ENCODE measurements at places on chromosomes 7 and 10.

DNA sequence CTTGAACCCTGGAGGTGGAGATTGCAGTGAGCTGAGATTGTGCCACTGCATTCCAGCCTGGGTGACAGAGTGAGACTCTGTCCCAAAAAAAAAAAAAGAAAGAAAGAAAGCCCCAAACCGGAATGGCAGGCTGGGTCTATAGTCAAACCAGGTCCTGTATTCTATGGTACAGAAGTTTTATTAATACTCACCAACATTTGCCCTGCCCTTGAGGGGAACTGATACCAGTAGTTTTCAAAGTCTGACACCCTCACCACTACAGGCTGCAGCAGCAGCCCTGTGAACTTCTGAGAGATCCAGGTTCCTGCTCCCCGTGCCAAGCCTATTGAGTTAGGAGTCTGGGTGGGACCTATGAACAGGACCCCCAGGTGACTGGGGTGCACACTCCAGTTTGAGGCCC lies 80.6 kb downstream of the RGS10 start:
- no peak for ATAC-seq

DNA sequence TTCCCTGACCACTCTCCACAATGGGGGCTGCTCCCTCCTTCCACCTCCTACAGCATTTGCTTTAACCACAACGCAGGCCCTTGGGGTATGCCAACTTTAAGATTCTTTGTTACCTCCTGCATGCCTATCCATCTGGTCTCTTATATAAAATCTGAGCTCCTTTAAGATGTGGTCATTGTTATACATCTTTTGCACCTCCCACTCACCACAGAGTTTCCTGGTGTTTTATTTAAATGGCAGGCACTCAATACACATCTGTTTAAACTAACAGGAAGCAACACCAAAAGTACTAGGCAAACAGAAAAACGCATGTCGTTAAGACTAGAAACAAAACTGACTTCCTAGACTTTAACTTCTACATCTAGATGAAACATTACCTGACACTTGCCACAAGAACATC lies 36.3 kb downstream of the SLC25A13 start:
- ATAC-seq, result no peak

DNA sequence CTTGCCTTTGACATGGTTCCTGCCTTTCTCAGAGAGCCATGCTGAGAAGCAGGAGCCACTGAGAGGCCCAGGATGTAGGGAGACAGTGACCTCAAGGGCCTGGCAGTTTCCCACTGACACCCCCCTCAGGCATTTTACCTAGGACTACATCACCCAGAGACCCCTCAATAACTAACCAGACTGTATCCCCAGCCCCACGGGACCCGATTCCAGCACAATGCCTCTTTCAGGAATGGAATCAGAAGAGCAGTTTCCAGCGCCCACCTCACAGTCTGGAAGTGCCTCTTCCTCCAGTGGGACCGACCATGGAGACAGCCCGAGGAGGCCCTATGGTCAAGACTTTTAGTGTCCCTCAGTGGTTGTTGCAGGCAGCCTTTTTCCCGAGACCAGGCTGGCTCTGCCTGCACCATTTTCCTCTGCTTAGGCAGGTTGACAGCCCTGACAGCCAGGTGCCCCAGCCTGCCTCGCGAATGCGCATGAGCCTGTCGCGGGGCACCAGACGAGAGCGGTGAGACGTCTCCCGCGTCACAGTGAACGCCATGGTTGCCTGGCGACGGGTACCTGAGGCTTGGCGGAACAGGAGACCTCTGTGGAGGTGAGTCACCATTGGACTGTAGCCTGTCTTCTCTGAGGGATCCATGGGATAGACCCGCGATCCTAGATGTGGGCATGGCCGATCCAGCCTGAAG lies 28.4 kb upstream of the ZNF273 start:
- no peak for ATAC-seq

- ATAC-seq, result no peak
Observed at GRCh38 chr10:4385231-4385870, 440.7 kb upstream of the AKR1E2 start.

DNA sequence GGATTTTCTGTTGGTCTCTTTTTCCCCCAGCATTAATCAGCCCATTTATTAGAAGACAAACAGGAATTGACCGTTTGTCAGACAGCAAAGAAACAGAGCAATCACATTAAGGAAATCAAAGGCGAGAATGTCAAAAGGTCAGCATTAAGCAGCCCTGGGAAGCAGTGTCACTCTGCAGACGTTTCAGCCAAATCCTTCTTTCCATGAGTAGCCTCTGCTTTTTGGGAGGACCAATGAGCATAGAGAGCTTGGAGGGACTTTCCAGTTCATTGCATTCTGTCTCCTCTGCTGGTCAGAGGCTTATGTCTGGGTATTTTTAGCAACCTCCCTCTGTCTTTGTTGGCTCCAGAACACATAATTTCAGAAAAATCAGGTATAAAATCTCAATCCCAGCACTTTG lies 481.4 kb downstream of the GALNT17 start:
- ATAC-seq, result no peak

DNA sequence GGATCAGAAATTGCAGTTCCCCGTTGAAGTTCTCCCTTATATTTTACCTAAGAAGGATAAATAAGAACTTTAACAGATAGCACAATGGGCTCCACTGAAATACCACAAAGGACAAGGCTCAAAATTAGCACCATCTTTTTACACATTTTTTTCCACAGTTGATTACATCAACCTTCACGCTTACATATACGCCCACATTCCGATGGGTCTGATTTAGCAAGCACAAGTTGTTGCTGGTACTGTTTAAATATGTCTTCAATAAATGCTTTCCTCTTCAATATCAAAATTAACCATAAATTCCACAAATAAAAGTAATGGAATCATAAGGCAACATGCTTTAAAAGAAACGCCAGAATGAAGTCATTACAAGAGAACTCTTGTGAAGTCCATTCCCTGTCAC lies 79.5 kb downstream of the NEBL start:
- ATAC-seq, result no peak

DNA sequence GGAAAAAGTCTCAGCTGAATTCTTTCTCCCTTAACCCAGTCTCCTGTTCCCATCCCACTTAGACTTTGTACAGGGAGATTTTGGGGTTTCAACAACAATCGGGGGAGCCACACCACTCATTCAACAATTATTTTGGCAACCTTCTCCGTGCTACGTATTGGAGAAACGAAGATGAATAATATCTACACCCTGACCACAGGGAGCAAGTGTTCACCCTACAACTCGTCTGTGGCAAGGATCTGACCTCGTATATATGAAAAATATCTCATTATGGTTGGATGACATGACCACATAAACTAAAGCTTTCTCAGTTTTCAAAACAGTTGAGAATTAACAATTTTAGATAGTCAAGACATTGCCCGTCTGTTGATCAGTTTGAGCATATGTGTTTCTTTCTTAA lies 302.1 kb downstream of the CACNA2D1 start:
- ATAC-seq, result no peak

- no peak for ATAC-seq
Observed at GRCh38 chr10:2972216-2972615, 95.1 kb upstream of the PFKP start.

- ATAC-seq, result no peak
Observed at GRCh38 chr10:111523016-111523415, 446.2 kb downstream of the ADRA2A start.

- no peak for ATAC-seq
Observed at GRCh38 chr7:152899548-152900109, 140.1 kb downstream of the ACTR3B start.

GRCh38 chr10:3740157-3740871 lies 44.7 kb downstream of the KLF6 start:
- ATAC-seq, result peak; percentile 59

DNA sequence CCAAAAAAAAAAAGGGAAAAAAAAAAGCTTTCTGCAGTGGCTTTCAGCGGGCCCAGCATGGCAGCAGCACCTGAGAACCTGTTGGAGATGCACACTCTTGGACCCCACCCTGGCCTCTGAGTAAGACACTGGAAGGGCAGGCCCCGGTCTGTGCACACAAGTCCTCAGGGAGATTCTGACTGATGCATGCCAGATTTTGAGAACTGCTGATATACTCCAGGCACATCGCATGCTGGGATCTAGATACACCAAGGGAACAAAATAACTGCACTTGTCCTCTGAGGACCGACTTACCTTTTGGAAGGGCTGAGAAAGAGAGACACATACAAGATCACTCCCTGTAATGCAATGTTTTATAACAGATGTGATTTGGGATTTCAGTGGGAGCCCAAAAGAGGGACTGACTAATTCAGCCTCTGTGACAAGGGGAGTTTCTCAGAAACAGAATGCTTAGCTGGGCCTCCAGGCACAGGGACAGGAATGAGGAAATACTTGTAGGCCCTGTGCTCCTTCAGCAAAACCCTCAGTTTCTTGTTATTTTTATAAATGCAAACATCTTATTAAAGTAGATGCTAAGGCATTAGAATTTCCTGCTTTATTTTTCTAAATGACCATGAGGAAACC lies 8.2 kb downstream of the EGFR start:
- ATAC-seq, result peak; percentile 43

DNA sequence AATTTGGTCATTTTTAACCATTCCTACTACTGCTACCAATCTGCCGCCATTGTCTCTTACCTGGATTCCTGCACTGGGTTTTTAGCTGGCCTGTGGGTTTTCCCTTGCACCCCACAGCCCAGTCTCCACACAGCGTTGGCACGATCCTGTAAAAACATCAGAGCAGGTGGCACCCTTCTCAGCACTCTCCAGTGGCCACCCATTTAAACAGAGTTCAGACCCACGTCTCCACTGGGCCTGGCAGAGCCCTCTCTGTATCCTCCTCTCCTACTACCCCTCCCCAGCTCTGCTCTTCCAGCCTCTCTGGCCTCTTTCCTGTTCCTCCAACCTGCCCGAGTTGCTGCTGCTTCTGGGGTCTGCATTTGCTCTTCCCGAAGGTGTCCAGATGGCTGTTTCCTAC lies 259.4 kb downstream of the SDK1 start:
- ATAC-seq, result no peak
